KG1 (cell line): ENCODE measurements at places on chromosomes 16 and 17.

DNA sequence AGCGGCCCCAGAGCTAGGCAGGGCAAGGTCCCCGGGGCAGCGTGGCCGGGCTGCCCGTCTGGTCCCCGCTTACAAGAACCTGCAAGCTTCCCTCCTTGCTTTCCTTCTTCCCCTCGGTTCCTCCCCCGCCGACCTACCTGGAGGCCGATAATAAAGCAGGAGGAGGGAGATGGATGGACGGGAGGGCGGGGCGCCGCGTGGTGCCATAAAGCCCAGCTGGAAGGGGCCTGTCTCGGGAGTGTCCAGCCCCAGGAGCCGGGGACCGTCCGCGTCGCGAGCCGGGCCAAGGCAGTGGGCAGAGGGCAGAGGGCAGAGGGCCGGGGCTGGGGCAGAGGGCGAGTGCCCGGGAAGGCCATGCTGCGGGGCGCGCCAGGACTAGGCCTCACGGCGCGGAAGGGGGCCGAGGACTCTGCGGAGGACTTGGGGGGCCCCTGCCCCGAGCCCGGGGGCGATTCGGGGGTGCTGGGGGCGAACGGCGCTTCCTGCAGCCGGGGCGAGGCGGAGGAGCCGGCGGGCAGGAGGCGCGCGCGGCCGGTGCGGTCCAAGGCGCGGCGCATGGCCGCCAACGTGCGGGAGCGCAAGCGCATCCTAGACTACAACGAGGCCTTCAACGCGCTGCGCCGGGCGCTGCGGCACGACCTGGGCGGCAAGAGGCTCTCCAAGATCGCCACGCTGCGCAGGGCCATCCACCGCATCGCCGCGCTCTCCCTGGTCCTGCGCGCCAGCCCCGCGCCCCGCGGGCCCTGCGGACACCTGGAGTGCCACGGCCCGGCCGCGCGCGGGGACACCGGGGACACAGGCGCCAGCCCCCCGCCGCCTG lies at the start of gene BHLHA9:
Gene BHLHA9, plus strand, starts transcription at position 235 of the 820 bp plus-strand sequence. Its CDS starts 120 bp downstream, at position 355.
- no peak for DNase-seq

GRCh38 chr17:69503711-69504110 lies 89.2 kb downstream of the MAP2K6 start:
- no peak for DNase-seq

- DNase-seq = no peak
Observed at GRCh38 chr16:52861614-52862022, 191.1 kb downstream of the CHD9NB start.

DNA sequence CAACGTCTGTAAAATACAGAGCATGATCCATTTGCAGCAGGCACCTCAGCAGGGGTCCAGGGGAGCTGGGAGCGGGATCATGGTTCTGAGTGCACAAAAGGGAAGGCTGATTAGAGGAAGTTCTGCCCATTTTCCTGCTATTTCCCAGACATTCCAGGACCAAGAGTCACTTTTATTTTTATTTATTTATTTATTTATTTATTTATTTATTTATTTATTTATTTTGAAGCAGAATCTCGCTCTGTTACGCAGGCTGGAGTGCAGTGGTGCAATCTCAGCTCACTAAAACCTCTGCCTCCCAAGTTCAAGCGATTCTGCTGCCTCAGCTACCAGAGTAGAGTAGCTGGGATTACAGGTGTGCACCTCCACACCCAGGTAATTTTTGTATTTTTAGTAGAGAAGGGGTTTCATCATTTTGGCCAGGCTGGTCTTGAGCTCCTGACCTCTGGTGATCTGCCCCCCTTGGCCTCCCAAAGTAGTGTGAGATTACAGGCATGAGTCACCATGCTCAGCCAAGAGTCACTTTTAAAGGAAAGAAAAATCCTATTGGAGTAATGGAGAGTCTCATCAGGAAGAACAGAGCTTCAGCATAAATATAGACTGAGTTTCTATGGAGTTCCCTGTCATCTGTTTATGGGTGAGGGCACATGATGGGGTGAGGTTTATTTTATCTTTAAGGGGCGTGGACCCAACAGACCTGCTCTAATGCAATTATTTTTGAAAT lies 355.2 kb downstream of the HAPSTR1 start:
- no peak for DNase-seq

DNA sequence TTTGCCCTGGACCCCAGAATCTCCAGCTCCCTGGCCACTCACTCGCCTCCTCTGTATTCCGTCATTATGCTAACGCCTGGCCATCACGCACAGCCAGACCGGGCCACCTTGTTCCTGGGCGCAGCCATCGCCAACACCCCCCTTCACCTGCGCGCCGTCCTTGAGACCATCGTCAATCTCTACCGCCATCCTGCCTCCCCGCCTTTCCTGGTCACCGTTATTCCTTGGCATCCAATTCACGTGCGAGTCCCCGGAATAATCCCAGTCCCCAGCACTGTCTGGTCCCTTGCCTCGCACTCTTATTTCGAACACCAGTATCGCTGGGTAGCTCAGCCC lies 541 bp downstream of the VKORC1 start:
- no peak for DNase-seq

DNA sequence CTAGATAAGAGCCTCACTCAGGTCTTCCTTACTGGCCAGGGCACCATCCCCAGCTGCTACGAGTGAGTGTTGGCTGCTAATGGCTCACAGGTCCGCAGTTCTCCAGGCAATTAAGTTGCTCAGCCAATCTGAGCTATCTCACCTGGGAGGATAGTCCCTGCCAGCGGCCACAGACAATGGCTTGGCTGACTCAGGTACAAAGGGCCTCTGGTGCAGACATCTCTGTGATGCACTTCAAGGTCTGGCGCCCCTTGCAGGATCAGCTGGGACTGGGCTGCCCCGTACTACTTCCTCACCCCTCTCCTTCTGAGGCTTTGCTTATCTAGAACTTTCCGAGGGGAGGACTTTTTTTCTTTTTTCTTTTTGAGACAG lies 49.2 kb upstream of the EMP2 start:
- DNase-seq = no peak

GRCh38 chr16:90078579-90078895 lies 1.4 kb upstream of the PRDM7 start:
- no peak for DNase-seq

GRCh38 chr16:19746561-19746960 lies 28.5 kb downstream of the IQCK start:
- DNase-seq = no peak

- no peak for DNase-seq
Observed at GRCh38 chr16:1150511-1150982, 2.4 kb upstream of the CACNA1H start.

DNA sequence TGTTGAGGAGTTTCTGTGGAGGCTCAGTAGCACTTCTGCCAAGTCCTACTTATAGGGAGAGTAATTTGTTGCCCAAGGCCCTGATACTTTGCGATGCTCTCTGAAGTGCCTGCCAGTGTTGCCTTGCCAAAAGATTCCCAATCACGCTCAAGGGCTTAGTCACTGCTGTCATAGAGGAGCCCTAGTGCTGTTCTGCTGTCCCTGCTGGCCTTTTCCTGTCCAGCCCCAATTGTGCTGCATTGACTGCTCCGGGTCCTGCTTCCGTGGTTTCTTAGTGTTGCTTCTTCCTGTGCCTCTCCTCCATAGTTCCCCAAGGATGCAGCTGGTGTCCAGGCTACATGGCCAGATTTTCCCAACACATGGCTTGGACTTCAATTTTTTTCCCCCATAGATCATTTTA lies 13.9 kb downstream of the NUP93 start:
- no peak for DNase-seq

DNA sequence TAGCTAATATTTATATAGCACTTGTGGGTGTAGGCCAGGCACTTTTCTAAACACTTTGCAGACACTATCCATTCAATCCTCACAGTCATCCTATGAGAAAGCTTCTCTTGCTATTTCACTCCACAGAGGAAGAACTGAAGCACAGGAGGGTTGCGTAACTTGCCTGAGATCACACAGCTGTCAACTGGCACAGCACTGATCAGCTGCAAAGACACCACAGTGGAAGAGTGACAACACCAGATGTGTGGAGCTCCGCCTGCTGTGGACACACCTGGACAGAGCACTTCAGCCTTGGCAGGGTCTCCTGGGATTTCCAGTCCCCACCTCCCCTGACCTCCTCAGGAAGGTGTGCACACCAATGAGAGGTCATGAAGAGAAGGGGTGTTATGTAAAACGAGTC lies 13.3 kb upstream of the CNEP1R1 start:
- DNase-seq = no peak

DNA sequence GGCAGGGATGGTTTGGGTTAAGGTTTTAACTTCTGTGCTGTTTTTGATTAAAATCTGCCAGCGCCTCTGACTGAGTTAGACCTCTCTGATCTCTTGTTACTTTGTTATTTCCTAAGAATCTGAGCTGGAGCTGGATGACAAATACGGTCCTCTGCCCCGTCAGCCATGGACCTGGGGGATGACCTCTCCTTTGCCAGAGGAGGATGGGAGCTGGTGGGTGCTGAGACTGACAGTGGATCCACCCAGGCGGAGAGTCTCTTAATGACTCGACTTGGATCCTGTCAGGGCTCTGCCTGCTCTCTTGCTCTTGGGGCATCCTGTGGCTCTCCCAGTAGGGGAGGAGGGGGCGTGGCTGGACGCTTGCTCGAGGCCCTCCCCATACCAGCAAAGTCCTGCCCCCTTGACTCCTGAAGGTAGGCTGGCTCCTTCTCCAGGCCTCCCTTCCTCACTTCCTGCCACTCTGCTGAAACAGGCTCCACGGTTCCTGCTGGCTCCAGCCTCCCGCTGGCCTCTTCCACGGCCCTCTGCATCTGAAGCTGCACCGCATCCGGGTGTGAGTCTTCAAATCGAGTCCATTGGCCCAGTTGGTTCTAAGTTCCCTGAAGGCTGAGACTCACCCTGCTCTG lies 24.8 kb upstream of the MAP3K14 start:
- DNase-seq = no peak

- no peak for DNase-seq
Observed at GRCh38 chr16:9351440-9351839, 260.0 kb downstream of the HAPSTR1 start.

DNA sequence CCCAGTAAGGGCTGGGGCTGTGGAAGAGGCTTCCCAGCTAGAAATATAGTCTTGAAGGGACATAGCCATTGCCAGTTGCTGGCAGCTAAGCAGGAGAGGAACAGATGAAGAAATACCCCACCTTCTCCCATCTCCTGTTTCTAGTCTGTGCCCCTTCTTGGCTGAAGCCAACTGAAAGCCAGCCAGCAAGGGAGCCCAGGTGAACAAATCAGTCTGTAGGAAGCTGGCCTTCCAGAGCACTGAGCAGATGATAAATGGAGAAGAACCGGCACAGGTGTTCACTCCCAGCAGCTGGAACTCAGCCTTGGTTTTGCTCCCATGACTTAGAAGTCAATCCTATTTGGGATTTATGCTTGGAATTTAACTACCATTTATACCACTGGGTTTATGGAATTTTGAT lies 69.2 kb upstream of the DHX40 start:
- no peak for DNase-seq

DNA sequence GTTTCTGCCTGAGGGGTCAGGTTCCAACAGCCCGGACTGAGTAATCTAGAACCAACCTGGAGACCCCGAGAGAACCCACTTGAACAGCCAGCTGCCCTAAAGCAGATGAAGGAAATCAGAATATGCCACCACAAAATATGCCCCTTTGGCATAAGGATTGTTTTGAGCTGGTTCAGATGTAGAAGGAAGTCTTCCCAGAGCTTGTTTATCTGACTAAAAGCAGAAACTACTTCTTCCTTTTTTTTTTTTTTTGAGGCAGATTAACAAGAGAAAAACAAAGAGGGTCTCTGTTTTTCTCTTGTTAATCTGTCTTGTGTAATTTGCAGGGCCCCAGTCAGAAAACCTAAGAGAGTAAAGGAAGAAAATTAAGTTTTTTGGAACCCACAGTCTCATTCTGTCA lies 53.0 kb downstream of the PECAM1 start:
- DNase-seq = no peak

GRCh38 chr16:84739349-84740124 lies 39.7 kb downstream of the USP10 start:
- DNase-seq = no peak

GRCh38 chr16:25855063-25855462 lies 163.3 kb downstream of the HS3ST4 start:
- DNase-seq = no peak

DNA sequence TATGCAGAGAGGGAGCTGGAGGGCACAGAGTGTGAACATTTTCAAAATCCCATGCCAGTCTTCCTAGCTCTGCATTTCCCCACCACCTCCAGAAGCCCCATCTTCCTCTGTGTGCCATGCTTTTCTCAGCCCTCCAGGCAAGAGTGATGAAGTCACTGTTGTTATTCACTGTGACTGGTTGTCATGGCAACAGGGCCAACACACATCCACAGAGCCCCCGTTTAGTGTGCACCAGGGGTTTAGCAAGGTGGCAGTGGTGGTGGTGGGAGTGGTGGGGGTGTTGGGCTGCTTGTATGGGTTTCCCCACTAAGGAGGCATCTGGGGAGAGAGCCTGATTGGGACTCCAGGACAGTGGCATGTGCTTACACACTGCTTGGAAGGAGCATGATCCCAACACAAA lies 309.9 kb upstream of the ASIC2 start:
- DNase-seq = no peak

DNA sequence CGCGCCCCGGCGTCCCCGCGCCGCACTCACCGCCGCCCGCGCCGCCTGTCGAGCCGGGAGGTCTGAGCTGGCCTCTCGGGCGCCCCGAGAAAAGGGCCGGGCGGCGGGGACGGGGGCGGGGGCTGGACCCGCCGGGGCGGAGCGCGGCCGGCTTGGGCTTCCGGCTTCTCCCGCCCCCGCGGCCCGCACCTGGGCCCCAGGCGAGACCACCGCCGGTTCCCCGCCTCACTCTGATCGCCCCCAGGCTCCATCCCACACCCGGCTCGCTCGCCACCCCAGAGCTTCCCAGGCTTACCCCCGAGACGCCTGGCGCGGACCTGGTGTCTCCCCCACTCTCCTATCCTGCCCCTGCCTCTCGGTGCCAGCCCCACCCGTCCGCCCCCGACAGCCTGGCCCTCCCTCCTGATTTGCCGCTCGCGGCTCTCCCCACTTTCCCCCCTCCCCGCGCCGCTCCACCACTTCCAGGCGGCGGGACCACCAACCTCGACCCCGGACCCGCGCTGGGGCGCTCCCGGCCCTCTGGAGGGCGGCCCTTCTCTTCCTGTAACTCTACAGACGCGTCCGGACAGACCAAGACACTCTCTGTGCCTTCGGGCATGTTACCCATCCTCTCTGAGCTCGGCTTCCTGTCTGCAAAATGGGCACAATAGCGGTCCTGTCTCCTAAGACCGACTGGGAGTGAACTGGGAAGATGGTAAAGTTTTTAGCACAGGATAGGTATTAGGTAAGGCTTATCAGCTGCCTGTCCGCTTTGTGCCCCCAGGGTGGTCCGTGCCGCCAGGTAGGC lies at the start of gene LITAF:
Gene LITAF, minus strand, starts transcription at position 64 of the 787 bp plus-strand sequence. CDS start 30,189 bp downstream, outside the sequence.
- peak; percentile 18 for DNase-seq
